GM10248 (cell line): ENCODE measurements at places on chromosomes 12 and 14.
A peak's percentile ranks its signal among the peaks of the same experiment; 100 is the strongest.

- peak; percentile 88 for DNase-seq
Observed at GRCh38 chr14:68792979-68793733, at the start of gene ZFP36L1. TSS of gene ZFP36L1 (minus strand) at chr14:68793067. CDS start at chr14:68792938, 129 bp downstream.

DNA sequence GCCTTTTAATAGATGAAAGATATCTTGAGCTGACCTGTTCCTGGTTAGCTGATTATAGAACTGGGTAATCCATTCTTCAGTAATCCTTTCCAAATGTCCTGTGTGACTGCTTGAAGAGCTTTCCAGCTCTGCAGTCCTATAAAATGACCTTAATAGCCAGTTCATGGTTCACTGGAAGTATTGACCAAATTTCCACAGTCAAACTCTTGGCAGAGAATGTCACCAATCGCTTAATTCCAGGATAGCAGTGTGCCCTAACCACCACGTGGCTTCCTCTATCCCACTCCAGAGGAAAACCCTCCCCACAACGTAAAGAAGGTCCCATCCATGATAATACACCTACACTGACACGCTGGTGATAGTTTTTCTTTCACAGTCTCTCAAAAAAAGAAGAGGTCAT is 17.4 kb downstream of the PRKAB1 start:
- DNase-seq = no peak

- DNase-seq = no peak
Observed at GRCh38 chr12:101795013-101795412, 35.7 kb downstream of the GNPTAB start.

GRCh38 chr12:112354399-112354798 is 27.8 kb downstream of the HECTD4 start:
- DNase-seq = no peak

DNA sequence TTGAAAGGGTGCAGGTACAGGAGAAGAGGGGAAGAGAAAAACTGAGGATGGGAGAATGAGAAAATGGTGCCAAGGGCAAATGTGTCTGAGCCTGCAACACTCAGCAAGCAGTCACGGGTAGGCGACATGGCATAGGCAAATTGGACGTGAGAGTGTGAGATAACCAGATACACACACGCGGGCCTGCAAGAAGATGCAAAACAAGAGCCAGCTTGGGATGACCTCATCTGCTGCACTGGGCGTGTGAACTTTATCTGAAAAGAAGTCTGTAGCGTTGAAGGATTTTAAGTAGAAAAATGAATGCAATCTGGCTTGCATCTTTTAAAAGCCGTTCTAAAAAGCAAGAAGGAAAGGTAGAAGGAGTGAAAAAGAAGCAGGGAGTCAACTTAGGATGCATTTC is 160.4 kb downstream of the NTF3 start:
- DNase-seq = no peak

GRCh38 chr12:5259523-5259922 is 172.4 kb upstream of the NTF3 start:
- DNase-seq = no peak

- DNase-seq = no peak
Observed at GRCh38 chr14:49196327-49196726, 389.9 kb downstream of the RPS29 start.

GRCh38 chr12:113059071-113059595 is 2.6 kb downstream of the DTX1 start:
- DNase-seq = no peak

DNA sequence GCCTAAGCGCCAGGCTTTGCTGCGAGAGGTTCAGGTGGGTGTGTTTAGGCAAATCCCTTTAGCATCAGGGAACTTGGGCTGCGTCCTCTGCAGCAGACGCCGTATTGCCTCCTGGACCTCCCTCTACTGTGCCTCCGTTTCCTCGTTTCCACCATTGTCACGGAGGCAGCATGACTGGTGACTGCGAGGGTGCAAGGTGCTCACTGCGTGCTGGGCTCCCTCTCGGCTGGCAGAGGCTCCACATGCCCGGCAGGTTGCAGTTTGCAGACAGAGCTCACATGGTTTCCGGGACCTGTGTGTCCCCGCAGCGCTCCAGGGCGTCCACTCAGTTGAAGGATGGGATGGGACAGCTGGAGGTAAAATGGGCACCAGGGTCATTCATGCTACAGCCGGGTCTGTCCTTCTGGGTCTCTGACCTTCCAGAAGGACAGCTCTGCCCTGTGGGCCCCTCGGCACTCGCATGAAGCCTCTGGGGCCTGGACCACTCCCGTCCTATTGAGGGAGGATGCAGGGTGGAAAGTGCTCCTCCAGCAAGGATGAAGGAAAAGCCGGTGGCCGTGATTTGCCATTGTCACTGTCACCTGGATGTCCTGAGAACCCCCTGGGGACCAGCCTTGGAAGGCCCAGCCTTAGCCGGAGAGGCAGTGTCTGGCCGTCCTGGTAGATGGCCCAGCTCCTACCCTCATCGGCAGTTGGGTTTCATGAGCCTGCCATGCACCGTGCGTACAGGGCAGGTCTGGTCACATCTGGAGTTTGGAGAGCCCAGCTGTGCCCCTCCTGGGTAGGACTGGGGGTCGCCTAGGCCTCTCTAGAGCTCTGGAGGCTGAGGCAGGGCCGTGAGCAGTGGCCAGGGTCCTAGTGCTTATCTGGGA is 146.5 kb downstream of the KIF26A start:
- DNase-seq = no peak

GRCh38 chr14:24880689-24881088 is 169.3 kb downstream of the STXBP6 start:
- DNase-seq = no peak
